ENCODE measurements at places on chromosomes 6 and 20.

DNA sequence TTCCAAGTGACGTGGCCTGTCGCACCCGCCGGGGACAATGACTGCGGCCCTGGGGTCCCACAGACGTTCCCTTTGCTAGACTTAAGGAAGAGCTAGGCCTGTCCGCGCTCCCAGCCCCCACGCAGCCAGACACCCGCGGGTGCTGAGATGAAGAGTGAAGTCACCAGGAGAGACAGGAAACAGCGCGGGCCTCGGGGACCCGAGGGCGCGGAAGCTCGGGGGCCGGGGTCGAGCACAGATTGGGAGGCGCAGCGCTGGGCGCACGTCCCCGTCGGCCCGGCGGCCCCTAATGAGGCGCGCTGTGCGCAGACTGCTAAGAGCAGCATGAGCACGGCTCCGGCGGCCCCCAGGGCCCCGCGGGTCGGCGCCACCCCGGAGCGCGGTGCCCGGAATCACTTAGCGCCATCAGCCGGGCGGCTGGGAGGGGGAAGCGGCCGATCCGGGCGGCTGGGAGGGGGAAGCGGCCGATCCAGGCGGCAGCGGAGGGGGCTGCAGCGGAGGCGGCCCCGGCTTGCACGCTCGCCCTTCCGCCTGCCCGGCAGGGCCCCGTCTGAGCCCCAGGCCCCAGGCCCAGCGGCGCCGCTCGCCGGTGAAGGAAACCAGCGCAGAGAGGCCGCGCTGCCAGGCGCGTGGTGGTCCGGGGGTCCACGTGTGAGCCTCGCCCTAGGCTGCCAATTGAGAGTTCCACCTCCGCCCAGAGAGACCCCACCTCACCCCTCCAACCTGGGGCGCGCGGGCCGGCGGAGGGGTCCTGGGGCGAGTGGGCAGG is 8.3 kb upstream of the AVP start:
- DNase-seq, result peak; percentile 29

DNA sequence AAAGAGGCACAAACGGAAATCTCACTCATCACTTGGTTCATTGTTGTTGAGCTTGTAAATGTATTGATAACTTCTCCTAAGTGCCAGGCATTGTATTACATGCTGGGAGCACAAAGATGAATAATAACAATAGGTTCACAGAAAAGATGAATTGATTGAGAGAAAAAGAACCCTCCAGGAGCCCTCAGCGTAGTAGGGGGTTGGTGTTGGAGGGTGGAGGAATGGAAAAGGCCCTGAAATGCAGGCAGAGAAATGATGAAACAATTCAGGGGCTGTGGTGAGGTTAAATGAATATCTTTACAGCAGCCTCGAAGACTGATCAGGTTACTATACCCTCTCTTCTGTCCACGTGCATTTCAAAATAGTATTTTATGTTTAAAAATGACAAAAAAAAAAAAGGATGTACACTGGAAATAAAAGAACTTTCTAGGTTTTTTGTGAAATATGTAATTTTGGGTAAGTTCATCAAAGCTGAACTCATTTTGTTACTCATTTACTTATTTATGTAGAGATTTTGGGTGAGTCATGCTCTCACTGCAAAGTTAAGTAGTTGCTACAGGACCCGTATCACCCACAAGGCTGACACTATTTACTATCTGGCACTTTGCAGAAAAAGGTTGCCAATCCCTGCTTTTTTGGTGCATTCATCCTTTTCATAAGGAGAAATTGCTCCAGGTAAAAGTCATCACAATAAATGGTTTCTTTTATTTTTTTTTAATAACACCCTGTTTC is 277.3 kb downstream of the ZNF217 start:
- DNase-seq, result no peak

GRCh38 chr6:135434095-135434494 is 63.4 kb downstream of the AHI1 start:
- no peak for DNase-seq

GRCh38 chr6:109235481-109236038 is 140.3 kb downstream of the CEP57L1 start:
- no peak for DNase-seq

DNA sequence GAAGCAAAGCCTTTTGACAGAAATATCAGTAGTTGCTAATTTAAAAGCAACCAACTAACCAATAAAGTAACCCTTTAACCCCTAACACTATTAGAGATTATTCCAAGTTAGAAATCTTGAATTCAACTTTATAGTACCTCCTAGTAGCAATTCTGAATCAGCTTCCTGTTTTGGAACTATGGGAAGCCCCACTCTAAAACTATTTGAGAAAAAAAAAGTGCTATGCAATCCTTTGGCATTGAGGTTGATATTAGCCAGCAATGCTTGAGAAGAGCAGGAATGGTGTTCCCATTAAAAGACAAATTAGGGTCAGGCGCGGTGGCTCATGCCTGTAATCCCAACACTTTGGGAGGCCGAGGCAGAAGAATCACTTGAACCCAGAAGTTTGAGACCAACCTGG is 306.2 kb upstream of the ZFP64 start:
- DNase-seq, result no peak

- no peak for DNase-seq
Observed at GRCh38 chr6:20313960-20314530, 87.6 kb upstream of the E2F3 start.

DNA sequence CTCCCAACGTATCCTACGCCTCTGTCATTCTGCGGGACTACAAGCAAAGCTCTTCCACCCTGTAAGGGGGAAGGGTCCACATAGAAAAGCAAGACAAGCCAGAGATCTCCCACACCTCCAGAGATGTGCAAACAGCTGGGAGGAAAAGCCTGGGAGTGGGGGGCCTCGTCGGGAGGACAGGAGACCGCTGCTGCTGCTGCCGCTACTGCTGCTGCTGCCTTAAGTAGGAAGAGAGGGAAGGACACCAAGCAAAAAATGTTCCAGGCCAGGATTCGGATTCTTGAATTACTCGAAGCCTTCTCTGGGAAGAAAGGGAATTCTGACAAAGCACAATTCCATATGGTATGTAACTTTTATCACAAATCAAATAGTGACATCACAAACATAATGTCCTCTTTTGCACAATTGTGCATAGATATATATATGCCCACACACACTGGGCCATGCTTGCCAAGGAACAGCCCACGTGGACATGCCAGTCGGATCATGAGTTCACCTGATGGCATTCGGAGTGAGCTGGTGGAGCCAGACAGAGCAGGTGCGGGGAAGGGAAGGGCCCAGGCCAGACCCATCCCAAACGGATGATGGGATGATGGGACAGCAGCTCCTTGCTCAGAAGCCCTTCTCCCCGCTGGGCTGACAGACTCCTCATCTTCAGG is 108.8 kb upstream of the RAB32 start:
- DNase-seq, result no peak

GRCh38 chr6:148816117-148816516 is 69.3 kb downstream of the UST start:
- no peak for DNase-seq

DNA sequence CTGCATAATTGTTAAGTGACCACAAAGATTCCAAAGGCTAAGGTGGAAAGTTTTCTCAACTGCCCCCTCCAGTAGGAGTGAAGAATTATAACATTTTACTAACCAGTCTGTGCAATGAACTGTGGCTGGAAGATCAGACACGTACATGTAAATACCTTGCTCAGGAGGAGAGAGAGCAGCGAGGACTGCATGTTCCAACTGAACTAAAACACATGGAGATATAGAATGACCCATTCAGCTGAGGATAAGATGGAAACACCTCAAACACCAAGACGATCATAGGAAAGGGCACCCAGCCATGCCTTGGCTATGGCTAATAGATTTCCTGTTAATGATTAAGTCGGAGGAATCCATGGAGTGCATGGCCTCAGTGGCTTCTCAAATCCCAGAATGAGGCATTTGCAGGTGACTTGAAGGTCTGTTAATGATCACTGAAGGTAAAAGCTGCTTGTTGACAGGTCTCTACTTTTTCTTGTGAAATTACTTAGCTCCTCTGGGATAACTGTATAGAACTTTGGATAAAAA is 875.6 kb downstream of the TFAP2A start:
- no peak for DNase-seq

DNA sequence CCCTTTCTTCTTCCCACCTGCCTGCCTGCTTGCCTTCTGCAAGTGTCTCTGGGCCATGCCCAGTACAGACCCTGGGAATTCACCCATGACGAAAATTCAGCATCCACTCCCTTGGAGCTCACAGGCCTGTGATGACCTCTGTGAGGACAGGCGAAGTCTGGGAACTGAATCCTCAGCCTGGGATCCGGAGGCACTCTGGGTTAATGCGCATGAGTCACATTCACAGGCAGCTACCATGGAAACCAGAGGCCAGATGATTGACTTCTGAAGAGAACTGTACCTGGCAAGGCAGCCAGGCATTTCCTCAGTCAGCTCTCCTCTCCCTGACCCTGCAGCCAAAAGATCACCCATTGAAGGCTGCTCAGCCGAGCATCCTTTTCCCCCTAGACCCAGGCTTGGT is 41.0 kb downstream of the SLC9A8 start:
- no peak for DNase-seq

DNA sequence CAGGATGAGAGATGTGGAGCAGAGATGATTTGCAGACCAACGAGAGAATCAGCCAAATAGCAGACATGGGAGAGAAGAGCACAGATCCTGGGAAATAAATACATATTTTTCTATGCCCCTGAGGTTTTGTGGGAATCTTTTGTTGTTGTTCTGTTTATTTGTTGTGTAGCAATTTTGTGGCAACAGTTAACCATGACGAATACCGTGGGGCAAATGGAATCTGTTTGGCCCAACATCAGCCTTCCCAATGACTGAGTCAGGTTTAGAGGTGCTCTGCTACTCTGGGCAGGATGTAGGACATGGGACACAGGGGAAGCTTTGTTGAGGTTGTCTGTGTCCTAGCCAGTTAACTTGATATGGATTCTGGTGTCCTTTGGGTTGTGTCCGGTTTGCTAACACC is 7.9 kb upstream of the SLC2A10 start:
- DNase-seq, result no peak

DNA sequence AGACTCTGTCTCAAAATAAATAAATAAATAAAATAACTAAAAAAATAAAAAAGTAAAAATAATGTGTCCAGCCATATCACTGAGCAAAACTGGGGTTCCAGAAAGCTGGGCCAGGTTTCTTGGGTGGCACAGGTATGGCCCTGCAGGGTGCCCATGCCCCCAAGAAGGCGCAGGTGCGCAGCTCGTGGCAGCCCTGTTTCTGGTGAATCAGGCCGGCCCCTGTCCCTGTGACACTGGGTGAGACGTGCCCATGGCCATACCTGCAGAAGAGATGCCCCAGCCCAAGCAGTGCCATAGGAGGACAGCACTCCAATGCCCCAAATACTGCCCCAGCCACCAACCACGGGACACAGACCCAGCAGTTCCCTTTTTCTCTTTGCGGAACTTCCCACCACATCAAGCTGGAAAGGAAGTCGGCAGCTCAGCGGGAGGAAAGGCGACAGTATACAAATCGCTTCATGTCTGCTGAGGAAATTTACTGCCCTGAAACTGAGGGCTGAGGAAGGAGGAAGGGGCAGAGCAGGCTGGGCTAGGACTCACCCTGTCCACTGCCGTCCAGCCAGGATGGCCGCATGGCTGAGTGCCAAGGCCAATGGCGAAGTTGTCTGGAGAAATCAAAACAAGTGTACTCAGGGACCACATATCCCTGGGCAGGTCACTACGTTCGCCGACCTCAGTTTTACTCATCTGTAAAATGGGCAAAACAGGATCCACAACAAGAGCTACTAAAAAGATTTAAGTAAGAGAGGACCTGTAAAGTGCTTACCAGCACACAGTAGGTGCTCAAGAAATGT is 55.4 kb downstream of the PREX1 start:
- DNase-seq, result no peak

DNA sequence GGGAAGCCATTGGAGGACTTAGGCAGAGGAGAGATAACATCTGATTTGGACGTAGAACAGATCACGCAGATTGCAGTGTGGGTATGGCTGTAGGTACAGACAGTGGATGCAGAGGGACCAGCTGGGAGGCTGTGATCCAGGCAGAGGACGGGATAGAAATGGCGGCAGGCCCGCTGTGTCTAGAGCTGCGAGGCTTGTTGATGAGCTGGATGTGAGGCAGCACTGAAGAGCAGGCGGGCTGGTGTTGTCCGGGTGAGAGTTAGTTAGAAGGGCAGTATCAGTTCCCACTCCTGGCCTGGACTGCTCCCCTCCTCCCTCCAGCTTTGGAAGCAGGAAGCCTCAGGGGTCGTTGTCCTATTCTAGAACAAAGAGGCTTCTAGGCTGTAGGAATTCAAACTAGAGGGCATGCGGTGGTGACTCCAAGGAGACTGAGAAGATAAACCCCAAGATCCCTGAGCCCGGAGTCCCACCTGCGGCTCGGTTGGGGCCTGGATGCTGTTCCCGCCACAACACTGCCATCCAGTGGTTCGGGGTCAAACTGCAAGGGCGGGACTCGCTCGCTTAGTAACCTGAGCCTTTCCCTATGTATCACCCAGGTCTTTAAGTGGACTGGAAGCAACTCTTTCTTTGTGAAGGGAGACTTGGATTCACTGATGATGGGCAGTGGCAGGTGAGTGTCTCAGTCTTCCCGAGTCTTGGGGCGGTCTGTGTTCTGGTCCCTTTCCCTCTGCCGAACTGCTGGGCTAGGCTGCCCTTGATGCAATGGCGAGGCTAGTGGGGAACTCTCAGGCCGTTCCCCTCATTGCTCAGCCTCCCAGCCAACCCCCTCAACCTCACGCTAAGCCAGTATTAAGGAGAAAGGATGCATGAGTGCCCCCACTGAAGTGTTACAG is 11.2 kb downstream of the TLDC2 start:
- peak; percentile 65 for DNase-seq

- no peak for DNase-seq
Observed at GRCh38 chr20:16245879-16246278, 327.4 kb downstream of the KIF16B start.

DNA sequence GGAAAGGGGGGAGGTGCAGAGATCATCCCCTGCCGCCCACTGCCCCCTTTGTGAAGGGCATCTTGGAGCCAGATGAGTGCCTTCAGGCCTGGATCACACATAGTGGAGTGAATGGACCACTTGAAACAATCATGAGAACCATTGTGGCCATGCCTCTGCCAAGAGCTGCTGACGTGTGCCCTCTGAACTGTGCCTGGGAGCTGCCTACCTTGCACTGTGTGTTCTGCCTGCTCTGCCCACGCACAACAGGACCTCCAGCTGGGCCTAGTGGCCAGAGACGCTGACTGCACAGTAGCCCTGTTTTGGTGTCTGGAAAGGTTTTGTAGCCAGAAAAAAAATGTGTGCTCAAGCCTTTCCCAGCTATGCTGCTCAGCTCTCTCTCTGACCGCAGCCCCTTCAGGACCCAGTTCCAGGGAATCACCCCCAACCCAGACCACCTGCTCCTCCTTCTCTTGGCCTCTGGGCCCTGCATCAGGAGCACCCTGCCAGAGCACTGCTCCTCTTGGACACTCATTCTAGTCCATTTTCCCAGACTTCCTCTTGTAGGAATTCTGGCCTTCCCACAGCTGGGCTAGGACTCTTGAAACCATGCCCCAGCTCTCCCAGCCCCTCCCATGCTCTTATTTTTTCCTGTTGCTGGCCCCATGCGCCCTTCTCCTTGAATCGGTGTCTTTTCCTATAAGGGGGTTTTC is 1.6 kb upstream of the ADIG start:
- DNase-seq, result no peak

- no peak for DNase-seq
Observed at GRCh38 chr6:18579869-18580268, 192.7 kb downstream of the RNF144B start.

Data from activated CD4-positive, alpha-beta T cell treated with anti-CD3 and anti-CD28 coated beads for 1 hour (primary cell).